ENCODE measurements at places on chromosomes 2 and 18.

DNA sequence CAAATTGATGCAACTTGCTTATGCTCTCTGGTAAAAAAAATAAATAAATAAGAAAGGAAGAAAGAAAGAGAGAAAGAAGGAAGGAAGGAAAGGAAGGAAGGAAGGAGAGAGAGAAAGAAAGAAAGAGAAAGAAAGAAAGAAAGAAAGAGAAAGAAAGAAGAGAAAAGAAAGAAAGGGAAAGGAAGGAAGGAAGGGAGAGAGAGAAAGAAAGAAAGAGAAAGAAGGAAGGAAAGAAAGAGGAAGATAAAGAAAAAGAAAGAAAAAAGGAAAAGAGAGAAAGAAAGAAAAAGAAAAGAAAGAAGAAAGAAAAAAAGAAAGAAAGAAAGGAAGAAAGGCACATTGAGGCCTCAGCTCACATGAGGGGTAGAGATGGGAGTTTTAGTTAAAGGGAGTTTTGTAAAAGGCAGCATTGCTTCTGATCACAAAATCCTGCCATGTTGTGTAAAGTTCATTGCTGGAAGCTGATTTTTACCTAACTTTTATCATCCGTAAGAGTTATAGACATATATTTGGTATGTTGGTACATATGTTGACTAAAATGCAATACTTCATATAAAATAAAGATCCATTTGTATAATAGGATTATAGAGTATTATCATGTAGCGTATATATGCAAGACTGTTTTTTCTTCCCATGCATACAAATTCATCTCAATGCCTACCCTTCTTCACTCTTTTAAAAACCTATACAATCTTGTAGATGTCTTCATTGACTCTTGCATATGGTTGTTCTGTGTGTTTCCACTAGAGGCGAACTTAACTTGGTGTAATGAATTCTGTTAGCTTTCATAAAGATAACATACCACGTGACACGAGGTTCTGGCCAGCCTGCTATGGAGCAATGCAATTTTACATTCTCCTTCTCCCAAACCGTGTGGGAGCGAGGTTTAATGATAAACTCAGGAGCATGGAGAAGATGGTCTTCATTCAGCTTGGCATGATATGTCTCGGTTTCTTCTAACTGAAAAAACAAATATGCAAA is 32.8 kb downstream of the MYOM1 start:
- no peak for DNase-seq

DNA sequence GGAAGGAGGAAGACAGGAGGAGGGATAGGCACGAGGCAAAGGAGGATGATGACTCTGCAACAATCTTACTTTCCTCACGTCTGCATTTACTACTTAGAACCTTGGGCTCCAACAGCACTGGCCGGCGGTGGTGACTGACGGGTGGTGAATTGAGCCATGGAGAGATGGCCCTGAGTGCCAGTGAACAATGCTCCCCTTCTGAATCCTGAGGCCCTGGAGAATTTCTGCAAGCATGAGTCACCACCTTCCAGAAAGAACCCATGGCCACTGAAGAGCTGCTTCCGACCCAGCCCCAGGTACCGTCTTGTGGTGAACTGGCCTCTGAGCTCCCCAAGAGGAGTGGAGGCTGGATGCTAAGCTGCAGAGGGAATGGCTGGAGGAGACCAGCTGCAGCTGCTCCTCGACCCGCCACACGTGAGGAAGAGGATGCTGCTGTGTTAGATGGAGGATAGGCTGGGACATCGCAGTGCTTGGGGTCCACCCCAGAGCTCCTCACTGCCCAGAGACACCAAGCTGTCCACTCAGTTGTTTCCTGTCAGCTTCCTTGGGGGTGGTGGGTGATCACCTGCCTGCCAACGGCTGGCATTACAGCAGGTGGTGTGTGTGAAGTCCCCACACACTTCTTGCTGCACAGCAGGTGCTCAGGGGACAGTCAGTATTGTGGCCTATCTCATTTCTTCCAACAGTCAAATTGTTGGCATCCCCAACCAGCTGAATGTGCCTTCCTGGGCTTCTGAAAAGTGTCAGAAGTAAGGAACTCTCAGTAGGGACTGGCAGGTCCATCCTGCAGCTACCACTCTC is 186.5 kb upstream of the ID2 start:
- no peak for DNase-seq

DNA sequence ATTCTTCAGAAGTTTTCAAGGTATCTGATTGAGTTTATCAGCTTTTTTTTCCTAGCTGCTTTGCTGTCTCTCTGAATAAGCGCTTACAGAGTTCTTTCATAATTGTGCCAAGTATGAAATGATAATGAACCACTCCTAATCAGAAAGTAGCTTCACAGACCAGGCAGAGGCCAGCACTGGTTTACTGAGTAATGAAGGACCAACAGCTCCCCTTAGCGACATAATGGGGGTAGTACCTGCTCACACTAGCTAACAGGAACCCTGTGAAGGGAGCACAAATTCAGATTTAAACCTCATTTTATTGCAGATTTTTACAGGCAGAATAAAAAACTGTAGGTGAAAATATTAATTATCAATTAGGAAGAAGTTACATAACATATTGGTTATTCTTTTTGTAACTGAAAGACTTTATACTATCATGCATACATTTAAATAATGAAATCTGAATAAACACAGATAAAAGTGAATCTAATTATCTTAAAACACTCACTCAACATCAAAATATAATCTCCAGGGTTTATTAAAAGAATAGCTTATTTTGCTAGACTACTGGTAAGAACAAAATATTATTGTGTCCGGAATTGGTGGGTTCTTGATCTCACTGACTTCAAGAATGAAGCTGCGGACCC is 53.7 kb upstream of the LRRC30 start:
- no peak for DNase-seq

GRCh38 chr2:239153806-239154591 is 246.8 kb downstream of the HDAC4 start:
- DNase-seq: peak; percentile 12

DNA sequence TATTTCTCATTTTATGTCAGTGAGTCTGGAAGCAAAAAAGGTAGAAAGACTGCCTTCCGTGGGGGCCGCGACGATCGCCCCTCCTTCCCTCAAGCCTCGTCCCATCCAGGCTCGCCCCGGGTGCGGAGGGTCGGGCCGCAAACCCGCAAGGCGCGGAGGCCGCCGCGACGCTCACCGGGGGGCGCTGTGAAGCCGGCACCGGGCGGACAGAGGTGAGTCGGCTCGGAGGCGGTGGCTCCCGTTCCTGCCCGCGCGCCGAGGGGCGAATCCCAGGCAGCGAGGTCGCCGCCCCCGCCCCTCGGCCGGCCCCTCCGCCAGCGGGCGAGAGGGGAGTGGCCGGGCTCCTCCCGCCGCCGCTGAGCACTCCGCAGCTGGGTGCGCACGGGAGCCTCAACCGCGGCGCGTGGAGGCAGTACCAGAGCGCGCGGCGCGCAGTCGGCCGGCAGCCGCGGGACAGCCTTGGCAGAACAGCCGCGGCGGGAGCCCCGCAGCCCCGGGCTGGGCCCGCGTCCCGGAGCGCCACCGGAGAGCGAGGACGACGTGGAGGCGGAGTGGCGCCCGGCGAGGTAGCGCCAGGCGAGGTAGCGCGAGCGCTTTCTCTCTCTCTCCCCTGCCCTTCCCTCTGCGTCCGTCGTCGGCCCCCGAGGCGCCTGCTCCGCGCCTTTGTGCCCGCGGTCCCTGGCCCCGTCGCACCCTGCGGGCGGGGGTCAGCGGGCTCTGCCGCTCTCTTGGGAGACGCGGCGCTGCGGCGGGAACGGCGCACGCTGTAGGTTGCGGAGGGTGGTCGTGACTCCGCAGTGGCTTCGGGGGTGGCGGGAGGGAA is at the start of gene MYO1B:
TSS of gene MYO1B (plus strand) at position 359 of the 823 bp plus-strand sequence. CDS start 31,492 bp downstream, outside the sequence.
- peak; percentile 59 for DNase-seq
